ENCODE measurements at places on chromosomes 4 and X.

- DNase-seq, result no peak
Measured at GRCh38 chr4:41160012-41160789, 54.1 kb downstream of the APBB2 start.

DNA sequence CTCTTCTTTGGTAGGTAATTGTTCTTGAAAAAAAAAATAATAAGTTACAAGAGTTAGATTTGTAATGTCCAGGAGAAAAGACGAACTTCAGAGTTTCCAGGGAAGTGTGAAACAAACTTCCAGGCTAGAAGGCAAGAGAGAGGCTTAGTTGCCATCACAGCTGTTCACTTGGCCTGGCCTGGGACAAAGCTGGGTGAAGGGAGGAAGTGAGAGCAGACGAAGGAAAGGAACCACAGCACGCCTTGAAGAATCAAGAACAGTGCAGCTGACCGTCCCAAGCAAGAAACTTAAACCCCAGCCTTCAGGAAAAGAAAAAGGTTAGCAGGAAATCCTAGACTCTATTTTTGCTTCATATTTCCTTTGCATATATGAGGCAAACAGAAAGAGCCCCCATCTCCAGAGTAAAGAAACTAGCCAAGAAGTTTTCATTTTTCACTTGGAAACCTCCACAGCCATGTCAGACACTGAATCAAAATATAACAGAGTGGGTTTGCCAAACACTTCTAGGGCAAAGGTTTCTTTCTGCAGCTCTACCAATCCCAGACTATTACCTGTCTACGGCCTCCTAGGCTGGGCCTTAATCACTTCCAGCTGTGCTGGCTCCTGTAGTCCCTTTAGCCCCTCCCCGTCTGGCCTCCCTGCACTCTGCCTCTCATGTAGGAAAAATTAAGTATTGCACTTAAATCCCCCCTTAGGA is 209.6 kb downstream of the SPATA18 start:
- DNase-seq, result no peak

DNA sequence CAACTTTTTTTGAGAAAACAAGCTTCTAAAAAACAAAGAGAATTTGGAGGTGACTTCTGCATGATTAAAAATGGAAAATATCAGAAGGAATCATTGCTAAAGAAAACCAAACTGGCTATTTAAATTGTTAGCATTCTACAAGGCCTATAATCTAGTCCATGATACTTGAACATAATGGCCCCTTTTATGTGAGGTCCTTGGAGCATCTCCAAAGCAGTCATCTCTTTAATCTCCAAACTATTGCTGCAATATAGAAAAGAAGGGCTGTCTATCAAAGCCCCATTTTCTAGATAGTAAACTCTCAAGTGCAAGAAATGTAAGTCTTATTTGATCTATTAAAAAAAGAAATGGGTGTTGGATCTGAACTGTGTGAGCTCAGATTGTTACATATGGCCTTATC is 615.1 kb downstream of the CENPC start:
- no peak for DNase-seq

DNA sequence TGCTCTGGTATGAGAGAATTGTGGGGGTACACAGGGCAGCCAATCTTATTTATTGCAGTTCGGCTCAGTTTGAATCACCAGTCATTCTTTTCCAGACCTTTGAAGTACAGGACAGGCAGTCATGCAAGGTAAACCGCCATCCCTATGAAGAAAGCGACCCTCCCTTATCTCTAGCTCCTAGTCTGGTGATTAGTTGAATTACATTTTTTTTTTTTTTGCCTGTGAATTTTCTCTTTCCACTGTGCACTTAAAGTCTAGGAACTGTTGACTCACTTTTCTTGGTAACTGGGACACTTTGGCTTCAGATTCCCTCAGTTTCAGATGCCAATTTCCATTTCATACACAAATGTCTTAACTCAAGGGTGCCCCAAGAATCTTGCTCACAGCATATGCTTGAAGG is 82.4 kb upstream of the FAM9C start:
- DNase-seq, result no peak

- DNase-seq, result no peak
Measured at GRCh38 chr4:173254646-173255045, 79.5 kb downstream of the HMGB2 start.

All from left lobe of liver (tissue), 2 donors.